Stimulated activated CD4-positive, alpha-beta T cell treated with anti-CD3 and anti-CD28 coated beads, Interleukin-1b, Interleukin-23, amount 100 ng/mL, for 24 hours (primary cell): ENCODE measurements at places on chromosomes 3 and 15.

DNA sequence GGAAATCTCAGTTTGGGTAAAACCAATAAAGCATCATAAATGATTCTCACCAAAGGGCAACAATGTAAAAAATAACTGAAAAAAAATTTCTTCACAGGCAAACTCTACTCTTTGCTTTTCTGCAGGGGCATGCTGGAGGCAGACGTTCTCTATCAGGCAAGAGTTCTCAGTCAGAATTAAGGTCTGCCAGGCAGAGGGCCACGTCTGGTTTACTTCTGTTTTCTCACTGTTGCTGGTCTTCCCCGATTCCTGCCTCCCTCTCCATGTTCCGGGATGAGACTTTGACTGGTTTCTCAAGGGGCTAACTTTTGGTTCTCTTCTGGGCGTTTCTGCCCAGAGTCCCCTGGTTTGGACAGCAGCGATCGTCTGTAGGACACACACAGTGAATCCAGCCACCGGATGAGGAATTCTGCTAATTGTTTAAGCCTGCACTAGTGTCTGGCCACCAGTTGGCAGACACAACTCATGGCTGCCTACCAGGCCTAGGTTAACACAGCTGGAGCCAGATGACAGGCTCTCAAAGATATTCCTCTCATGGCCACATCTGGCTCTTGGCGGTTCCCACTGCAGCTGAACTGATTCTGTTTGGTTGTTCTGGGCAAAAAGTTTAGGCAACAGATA lies 273.1 kb downstream of the FOXP1 start:
- DNase-seq, result no peak

DNA sequence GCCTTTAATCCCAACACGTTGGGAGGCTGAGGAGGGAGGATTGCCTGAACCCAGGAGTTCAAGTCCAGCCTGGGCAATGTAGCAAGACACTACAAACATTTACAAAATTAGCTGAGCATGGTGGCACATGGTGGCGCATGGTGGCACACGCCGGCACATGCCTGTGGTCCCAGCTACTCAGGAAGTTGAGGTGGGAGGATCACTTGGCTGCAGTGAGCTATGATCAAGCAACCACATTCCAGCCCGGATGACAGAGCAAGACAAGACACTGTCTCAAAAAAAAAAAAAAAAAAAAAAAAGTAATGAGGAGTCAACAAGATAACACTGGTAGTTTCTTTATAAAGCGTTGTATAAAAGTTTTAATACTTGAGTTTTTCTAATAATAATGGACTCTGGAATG lies 10.1 kb downstream of the FEZF2 start:
- no peak for DNase-seq

DNA sequence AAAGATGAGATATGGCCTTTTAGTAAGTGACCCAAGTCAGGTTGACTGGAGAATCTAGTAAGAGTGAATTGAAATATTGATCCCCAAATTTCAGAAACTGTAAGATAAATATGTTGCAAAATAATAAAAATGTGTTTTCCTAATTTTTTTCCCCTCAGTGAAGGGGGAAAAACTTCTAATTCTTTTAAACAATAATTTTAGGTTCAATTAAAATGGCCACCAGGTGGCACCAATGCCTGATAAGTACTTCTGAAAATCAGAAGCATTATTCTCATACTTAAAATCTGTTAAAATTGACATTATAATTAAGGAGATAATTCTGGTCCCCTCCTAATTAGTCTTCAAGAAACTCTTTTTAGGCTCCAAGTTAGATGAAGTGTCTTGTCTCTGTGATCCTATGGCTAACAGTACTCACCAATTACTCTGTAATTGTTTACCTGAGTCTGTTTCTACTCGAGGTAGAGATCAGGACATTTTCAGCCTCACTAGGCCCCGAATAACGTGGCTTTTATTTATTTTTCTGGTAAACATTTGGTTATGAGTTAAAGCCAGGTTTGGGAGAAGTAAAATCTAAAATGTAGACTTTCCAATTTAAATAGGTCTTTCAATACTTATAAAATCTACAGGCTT lies 52.6 kb downstream of the NMD3 start:
- DNase-seq, result peak; percentile 4

GRCh38 chr3:123700791-123701722 lies 116.2 kb upstream of the HACD2 start:
- no peak for DNase-seq

DNA sequence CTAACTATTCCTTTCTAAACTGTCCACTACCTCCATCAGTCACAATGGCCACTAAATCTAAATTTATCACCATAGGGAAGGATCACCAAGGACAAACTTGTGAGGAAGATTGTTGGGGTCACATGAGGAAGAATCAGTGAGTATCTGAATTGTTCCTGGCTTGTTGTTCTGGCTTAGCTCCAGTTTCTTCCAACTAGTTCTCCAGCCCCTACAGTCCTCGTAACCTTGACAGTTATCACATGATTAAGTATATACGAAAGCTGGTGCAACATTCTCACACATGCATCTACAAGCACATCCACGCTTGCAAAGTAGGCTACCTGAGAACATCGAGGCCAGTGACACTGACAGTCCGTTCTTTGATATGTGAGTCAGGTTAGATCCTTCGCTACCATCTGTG lies 46.0 kb downstream of the RUBCN start:
- DNase-seq, result no peak

GRCh38 chr3:113057117-113057516 lies 66.3 kb downstream of the GTPBP8 start:
- DNase-seq, result no peak

DNA sequence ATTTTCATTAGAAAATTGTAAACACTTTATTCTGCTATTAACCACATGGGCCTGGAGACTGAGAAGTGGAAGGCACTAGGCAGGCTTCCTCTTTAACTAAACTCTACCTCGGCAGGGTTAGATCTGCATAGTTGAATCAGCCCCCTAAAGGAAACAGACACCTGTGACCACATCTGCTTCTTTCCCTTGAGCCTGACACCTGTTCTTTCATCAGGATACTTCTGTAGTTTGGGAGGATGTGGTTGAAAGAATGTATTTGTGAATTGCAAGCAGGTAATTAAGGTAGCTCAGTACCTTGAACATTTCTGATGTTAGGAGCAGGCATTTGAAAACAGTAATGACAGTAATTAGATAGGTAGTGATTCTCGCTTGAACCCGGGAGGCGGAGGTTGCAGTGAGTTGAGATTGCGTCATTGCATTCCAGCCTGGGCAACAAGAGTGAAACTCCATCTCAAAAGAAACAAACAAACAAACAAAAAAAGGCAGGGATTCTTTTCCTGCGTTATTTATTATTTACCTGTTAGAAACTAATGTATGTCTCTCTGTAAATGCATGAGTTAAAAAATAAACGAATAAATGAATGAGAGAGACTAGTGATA lies 468.5 kb downstream of the NLGN1 start:
- no peak for DNase-seq

DNA sequence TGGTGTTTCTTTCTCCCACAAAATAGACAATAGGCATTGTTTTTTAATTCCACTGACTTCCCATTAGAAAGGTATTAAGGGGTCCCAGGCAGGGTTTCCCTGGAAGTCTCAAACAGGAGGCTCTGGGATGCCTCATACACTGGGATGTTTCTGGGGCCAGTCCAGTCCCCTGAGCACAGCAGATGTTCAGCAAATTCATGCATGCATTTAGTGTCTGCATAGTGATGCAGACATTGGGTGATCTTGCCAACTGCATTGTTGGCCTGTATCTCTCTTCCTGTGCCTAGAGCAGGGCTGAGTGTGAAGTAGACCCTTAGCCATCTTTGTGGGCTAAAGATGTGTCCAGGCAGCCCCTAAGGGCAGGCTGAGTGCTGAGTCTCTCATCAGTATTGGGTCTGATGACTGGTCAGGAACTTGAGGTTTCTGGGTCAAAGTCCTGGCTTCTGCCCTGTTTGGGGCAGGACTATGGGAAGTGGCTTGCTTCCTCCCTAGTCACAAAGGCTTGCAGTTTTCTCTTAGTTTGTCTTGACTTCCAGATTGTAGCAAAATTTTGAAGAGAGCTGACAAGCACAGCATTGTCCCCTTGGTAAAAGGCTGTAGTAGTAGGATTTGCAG lies 56.5 kb downstream of the BSN start:
- no peak for DNase-seq

- no peak for DNase-seq
These were observed 540 bp downstream of the CCDC80 start for GRCh38 chr3:112640276-112640929.

DNA sequence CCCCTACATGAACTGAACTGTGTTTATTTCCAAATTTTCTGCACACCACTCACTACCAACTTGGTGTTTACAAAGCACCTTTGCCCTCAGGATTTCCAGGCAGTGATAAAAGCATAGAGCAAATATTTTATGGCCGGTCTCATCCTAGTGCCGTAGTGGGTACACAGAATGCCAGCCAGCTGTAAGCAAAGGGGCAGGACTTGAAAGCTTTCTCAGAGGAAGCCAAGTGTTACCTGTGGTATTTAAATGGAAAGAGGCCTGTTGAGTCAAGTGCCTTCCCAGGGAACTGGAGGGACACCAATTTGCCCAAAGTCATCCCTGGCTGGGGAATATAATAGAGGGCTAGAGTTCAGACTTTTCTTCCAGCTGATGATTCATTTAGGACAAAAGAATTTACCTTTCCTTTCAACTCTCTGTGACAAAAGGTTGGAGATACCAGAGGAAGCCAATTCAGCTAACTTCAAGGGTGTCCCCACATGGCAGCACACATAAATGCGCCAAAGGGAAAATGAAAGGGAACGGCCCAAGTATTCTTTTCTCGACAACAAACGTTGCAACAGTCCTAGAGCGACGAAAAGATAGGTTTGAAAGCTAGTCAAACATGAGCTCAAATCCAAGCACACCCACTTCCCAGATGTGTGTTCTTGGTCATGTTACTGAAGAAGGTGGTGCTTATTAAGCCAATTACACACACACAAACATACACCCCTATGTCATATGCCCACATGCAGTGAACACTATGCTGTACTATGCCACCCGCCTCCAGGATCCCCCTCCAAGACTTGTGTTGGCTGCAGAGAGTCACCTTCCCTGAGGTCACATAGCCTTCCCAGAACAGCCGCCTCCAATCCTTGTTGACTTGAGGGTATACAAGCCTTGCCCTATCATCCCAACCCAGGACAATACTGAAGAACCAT lies 27.7 kb downstream of the MAGI1 start:
- no peak for DNase-seq

- no peak for DNase-seq
These were observed 19.0 kb downstream of the PDHB start for GRCh38 chr3:58414538-58415197.

GRCh38 chr15:85314633-85315032 lies 65.8 kb upstream of the AKAP13 start:
- no peak for DNase-seq

- no peak for DNase-seq
These were observed 349.9 kb upstream of the TGFBR2 start for GRCh38 chr3:30256474-30256873.

GRCh38 chr3:127531821-127532220 lies 58.7 kb downstream of the TPRA1 start:
- DNase-seq, result no peak

DNA sequence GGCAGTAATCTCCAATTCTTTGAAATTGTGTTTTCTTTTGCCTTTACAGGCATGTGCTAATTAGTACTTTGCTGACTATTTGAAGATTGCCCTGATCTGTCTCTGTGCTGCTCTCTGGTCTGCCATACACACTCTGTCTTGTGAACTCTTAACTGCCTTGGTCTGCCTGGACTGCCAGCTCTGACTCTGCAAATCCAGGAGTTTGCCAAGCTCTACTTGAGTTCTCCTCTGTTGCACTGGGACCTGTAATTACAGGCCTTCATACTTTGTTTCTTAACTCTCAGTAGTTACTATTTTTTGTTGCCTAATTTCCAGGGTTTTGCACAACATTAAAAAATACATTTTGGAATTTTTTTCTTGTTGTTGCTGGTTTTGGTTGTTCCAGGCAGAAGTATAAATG lies 155.0 kb downstream of the RSRC1 start:
- no peak for DNase-seq

DNA sequence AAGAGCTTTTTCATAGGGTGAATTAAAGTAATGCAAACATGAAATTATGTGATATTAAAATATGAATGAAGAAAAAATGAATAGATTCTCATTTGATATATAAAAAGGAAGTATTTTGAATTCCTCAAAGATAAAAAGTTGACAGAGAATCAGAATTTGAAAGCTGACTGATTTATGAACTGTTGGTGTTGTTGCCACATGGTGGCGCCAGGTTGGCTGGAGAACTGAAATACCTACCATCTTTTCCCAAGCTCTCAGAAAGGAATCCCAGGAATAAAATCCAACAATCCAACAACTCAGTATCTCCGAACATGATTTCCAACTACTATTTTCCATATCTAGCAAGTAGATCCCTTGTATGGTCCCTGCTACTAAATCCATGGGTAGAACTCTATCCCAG lies 3.1 kb downstream of the MYRIP start:
- no peak for DNase-seq

DNA sequence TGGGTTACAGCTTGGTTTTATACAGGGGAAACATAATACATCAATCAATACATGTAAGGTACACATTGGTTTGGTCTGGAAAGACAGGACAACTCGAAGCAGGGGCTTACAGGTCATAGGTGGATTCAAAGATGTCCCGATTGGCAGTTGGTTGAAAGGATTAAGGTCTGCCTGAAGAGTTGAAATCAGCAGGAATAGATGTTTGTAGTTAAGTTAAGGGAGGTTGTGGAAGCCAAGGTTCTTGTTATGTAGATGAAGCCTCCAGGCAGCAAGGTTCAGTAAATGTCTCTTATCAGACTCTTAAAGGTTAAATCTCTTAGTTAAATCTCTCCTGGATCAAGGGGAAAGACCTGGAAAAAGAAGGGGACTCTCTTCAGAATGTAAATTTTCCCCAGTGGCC lies 58.4 kb upstream of the MINAR1 start:
- DNase-seq, result no peak

GRCh38 chr3:16112910-16113504 lies 61.5 kb upstream of the GALNT15 start:
- no peak for DNase-seq

GRCh38 chr15:37100966-37101215 lies 542 bp upstream of the MEIS2 start:
- no peak for DNase-seq

GRCh38 chr15:31303726-31304648 lies 22.6 kb upstream of the KLF13 start:
- no peak for DNase-seq

DNA sequence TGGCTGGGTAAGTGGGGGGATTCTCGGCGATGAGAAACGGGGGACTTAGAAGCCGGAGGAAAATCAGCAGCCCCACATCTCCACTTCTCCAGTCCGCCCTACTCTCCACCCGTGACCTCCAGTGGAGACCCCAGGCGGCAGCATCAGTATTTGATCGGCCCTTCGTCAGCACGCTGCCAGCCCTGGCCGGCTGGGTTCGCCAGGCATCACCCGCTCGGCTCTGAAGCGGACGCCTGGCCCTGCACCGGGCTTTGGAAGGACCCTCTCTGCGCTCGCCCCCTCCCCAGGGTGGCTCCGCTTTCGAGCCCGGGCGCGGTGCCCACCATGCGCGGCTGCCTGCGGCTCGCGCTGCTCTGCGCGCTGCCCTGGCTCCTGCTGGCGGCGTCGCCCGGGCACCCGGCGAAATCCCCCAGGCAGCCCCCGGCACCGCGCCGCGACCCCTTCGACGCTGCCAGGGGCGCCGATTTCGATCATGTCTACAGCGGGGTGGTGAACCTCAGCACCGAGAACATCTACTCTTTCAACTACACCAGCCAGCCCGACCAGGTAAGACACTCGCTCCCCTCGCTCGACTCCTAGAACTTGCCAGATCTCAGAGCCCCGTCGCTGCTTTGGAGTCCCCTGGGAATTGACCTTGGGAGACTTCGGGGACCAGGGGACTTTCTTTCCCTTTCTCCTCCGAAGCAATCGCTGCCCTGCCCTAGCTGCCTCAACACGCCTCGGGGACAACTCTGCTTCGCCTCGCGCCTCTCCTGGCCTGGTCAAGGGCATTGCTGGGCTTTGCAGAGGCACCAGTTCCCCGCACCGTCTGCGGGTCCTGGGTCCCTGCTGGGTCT lies 561 bp downstream of the SIDT1 start:
- DNase-seq, result no peak
